Naive thymus-derived CD8-positive, alpha-beta T cell (primary cell): ENCODE measurements at places on chromosomes 2 and 18.

GRCh38 chr2:215602997-215603396 lies 167.1 kb upstream of the FN1 start:
- H3K4me1 ChIP-seq = no peaks in the 10 kb centered on the region
- no peak overlapping the region for H3K27ac ChIP-seq
- DNase-seq = no peak

DNA sequence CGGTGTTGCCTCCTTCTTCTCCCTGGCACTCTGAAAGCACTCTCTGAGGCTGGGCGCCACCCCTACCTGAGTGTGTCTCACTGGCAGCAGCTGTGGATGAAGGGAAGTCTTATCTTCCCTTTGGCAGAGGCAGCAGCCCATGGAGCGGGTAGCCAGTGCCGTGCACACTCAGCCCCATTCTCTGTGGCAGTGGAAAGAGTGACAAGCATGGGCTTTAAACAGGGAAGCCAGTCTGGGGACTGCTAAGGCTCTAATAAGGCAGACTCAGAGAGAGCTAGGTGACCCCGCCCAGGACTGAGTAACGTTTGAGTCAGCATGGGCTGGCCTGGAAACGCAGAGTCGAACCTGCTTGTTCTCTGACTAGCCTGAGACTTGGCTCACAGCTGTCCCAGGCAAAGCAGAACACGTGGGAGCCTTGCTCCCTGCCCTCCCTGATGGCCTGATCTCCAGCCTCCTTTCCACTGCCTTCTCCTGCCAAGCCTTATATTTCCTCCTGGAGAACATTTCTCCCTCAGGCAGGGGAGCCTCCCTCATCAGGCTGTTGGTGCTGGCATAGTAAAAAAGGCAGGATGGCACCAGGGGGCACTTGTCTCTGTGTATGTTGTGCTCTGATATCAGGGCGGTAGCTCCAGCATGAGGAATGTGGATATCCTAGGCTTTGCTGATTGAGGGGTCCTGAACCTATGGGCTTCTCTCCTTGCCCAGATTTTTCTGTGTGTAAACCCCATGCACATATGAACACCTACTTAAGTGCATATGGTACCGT lies 93.9 kb upstream of the LGALSL start:
- H3K27ac ChIP-seq = no peak overlapping the region
- H3K4me3 ChIP-seq = no peak overlapping the region
- peaks cover 10% of the 10 kb centered on the region for H3K27me3 ChIP-seq

DNA sequence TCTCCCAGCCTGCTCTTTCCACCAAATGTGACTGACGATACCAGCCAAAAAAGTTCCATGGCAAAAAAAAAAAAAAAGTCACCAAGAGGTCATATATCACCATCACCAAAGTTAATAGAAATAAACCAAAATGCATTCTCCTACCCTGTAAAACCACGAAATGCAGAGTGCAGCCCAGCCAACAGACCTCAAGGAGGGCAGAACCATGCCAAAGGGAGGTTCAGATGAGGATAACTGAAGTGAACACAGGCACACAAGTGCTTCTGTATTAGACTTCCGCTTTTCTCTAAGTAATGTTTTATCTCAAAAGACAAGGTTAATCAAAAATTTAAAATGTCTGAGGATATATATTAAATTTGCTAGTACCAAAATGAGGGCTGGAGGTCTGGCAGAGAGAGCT lies 5.5 kb downstream of the SERPINE2 start:
- no peaks in the 10 kb centered on the region for H3K36me3 ChIP-seq
- H3K27me3 ChIP-seq = no peaks in the 10 kb centered on the region
- H3K27ac ChIP-seq = no peak overlapping the region
- no peak for DNase-seq
- no peak overlapping the region for H3K4me3 ChIP-seq
- H3K4me1 ChIP-seq = peaks cover 49% of the 10 kb centered on the region

DNA sequence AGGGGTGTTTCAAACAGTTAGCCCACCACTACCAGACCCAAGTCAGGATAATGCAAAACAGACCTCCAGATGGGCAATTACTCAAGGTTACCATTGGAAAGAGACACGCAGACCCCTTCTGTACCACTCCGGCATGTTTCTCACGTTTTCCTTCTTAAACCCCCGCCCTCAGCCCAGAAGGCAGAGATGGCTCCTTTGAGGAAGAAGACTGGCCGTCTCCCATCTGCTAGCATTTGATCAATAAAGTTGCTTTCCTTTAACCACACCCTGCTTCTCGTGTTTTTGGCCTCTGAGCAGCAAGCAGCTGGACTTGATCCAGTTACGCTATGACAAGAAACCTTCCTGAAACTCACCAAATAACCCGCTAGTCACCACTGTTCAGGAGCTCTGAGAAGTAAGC lies 1012.4 kb upstream of the GYPC start:
- no peak for DNase-seq
- no peaks in the 10 kb centered on the region for H3K27me3 ChIP-seq
- no peaks in the 10 kb centered on the region for H3K36me3 ChIP-seq
- H3K27ac ChIP-seq = no peak overlapping the region

DNA sequence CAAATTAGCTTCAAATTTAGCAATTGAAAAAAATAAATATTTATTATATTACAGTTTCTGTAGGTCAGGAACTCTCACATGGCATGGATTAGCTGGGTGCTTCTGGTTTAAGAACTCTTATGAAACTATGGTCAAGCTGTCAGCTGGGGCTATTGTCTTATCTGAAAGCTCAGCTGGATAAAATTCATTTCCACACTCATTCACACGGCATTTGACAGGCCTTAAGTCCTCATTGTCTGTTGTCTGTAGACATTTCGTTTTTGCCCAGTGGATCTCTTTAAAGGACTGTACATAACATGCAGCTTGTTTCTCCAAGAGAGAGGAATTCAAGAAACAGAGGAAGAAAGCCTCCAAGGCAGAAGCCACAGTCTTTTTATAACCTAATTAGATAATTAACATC lies 1556.8 kb upstream of the SLC39A10 start:
- H3K4me1 ChIP-seq = no peaks in the 10 kb centered on the region
- no peaks in the 10 kb centered on the region for H3K36me3 ChIP-seq
- no peak for DNase-seq
- no peak overlapping the region for H3K27ac ChIP-seq
- no peaks in the 10 kb centered on the region for H3K27me3 ChIP-seq

DNA sequence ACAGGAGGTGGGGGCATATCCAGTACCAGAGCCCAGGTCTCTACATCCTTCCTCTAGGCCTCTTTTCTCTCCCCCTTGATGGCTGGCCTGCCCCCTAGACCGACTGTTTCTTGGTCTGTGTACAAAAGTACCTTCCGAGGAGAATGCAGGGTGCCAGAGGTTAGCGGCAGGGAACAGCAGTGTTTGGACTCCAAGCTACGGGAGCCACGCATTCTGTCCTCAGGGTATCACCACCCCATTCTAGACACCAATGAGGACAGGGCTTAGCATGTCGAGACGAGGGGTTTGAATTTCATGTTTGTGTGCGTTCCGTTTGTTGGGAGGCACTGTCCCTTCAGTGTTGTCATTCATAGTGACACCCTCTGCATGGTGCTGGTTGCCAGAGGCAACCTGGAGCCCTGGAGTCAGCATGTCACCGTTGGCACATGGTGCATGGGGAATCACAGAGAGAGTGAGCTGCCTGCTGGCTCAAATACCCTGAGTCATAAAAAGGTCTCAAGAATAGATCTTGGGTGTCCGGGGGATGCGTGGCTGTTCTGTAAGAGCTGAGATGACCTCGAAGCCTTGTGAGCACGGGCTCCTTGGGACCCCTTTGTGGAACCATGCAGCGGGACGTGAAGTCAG lies 57.2 kb upstream of the LDLRAD4 start:
- no peak overlapping the region for H3K27ac ChIP-seq
- H3K4me3 ChIP-seq = no peak overlapping the region
- peaks cover 3% of the 10 kb centered on the region for H3K4me1 ChIP-seq
- DNase-seq = no peak
- H3K27me3 ChIP-seq = peaks cover 3% of the 10 kb centered on the region
- peaks cover 16% of the 10 kb centered on the region for H3K36me3 ChIP-seq

- H3K36me3 ChIP-seq = no peaks in the 10 kb centered on the region
- H3K4me3 ChIP-seq = no peak overlapping the region
- no peak overlapping the region for H3K27ac ChIP-seq
- peaks cover 32% of the 10 kb centered on the region for H3K27me3 ChIP-seq
Measured at GRCh38 chr2:191863988-191864387, 17.1 kb upstream of the CAVIN2 start.

DNA sequence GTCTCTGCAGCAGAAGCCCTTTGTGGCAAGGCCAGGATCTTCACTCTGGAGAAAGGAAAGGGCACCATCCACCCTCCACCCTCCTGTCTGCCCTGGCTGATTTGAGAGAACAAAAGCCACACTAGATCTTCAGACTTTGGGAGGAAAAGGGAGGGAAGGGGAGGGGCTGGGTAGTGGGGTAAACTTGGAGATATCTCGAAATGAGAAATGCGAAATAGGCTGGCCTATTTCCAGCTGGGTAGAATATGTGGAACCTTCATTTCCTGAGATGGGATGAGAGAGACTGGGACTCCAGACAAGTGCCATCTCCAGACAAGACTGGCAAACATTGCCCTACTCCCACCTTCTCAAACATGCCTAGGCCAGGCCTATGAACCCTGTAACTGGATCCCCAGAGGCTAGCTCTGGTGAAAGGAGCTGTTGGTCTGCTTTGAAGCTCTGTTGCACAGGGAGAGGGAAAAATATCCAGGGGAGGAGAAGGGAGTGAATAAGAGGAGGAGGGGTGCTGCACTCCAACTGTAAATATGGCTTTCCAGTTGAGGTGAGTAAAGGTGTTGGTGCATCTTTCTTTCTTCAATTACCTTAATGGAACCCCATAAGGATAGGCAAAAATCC lies 1.7 kb downstream of the HOXD12 start:
- H3K27me3 ChIP-seq = peaks cover 99% of the 10 kb centered on the region
- no peak overlapping the region for H3K4me3 ChIP-seq
- H3K27ac ChIP-seq = no peak overlapping the region
- DNase-seq = no peak
- H3K36me3 ChIP-seq = peaks cover 2% of the 10 kb centered on the region
- peaks cover 44% of the 10 kb centered on the region for H3K4me1 ChIP-seq
